Skeletal muscle cell (primary cell): ENCODE measurements at places on chromosomes 2 and 18.
A peak's percentile ranks its signal among the peaks of the same experiment; 100 is the strongest.

DNA sequence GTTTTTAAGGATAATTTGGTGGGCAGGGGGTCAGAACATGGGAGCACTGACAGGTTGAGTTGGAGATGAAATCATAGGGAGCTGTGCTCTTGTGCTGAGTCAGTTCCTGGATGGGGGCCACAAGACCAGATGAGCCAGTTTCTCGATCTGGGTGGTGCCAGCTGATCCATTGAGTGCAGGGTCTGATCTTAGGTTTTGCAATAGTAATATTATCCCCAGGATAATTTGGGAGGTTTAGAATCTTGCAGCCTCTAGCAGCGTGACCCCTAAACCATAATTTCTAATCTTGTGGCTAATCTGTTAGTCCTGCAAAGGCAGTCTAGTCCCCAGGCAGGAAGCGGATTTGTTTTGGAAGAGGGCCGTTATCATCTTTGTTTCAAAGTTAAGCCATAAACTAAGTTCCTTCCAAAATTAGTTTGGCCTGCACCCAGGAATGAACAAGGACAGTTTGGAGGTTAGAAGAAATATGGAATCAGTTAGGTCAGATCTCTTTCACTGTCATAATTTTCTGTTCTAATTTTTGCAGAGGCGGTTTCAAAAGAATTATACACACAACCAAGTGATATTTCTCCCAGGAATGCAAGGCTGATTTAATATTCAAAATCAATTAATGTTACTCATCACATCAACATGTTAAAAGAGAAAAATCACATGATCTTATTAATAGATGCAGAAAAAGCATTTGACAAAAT is 23.0 kb downstream of the DBI start:
- DNase-seq = peak; percentile 49

DNA sequence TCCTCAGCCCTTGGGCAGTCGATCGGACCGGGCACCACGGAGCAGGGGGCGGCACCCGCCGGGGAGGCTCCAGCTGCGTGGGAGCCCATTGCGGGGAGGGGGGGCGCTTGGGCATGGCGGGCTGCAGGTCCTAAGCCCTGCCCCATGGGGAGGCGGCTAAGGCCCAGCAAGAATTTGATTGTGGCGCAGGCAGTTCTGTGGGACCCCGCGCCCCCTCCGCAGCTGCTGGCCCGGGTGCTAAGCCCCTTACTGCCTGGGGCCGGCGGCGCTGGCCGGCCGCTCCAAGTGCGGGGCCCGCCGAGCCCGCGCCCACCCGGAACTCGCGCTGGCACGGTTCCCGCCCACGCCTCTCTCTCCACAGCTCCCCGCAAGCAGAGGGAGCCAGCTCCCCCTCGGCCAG is 18.4 kb downstream of the ZSCAN30 start:
- DNase-seq = no peak

DNA sequence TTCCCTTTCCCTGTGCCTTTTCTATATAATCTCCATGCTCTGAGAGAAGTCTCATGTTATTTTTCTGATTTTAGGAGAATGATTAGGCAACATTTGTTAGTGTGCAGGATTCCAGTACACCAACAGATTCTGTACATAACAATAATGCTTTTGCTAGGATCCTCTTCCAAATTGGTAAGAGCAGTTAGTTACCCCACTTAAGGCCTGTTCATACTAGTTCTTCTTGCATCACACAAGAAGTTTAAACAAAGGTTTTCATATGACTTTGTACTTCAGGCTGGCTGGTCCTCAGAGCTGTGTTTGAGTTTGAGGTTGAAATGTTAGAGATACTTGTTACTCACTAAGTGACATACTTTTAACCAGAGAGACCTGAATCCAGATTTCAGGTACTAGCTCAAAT is 686.9 kb upstream of the NRXN1 start:
- DNase-seq = peak; percentile 45

GRCh38 chr2:68951899-68952298 is 794 bp downstream of the GKN2 start:
- DNase-seq = no peak

DNA sequence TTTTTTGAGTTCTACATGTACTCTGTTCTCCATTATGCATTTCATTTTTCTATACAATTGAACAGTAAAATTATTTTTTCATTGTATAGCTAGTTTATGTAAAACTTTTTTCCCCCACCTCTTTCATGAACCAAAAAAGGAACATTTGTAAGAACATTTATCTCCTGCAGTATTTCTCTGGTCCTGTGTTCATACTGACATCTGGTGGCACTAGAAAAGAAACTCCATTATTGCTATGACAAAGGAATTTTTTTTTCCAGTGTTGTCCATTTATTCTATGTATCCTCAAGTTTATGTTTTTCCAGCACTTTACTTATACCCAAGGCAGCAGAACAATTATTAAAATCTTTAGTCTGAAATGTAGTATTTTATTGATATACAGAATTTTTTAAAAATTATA is 27.4 kb upstream of the CHAC2 start:
- no peak for DNase-seq

DNA sequence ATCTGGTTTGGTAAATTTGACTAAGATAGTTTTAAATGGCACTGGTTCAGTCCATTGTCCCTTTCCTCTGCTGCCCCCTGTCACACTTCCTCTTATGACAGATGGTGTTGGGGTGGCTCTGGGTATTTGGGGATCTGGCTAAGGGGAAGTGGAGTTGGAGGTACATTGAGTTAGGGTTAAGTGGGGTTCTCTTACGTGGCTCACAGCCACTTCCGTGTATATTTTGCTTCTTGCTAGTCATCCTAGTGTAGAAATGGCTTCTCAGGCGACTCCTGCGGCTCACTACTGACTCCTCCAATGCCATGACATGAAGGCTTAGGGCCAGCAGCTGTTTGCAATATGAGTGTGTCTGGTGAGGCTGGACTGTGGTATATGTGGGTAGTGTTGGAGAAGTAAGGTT is 187.0 kb downstream of the HAUS1 start:
- DNase-seq = no peak

DNA sequence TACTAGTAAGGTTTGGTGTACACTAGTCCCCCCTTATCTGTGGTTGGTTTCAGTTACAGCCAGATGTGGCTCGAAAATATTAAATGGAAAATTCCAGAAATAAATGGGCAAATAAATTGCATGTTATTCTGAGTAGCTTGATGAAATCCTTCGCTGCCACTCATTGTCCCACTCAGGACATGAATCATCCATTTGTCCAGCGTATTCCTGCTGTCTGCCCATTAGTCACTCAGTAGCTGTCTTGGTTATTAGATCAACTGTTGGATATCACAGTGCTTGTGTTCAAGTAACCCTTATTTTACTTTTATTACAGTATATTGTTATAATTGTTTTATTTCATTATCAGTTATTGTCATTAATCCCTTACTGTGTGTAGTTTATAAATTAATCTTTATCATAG is 21.7 kb downstream of the ZDBF2 start:
- peak; percentile 9 for DNase-seq

- DNase-seq = no peak
These were observed 150.9 kb downstream of the ACTR3 start for GRCh38 chr2:114040826-114041225.

- no peak for DNase-seq
These were observed 213.5 kb upstream of the RND3 start for GRCh38 chr2:150700666-150701580.

GRCh38 chr2:104405623-104406022 is 448.3 kb upstream of the POU3F3 start:
- DNase-seq = no peak

GRCh38 chr18:59915606-59916005 is 15.8 kb downstream of the PMAIP1 start:
- DNase-seq = no peak

GRCh38 chr18:38520786-38521185 is 955.2 kb upstream of the CELF4 start:
- DNase-seq = no peak

DNA sequence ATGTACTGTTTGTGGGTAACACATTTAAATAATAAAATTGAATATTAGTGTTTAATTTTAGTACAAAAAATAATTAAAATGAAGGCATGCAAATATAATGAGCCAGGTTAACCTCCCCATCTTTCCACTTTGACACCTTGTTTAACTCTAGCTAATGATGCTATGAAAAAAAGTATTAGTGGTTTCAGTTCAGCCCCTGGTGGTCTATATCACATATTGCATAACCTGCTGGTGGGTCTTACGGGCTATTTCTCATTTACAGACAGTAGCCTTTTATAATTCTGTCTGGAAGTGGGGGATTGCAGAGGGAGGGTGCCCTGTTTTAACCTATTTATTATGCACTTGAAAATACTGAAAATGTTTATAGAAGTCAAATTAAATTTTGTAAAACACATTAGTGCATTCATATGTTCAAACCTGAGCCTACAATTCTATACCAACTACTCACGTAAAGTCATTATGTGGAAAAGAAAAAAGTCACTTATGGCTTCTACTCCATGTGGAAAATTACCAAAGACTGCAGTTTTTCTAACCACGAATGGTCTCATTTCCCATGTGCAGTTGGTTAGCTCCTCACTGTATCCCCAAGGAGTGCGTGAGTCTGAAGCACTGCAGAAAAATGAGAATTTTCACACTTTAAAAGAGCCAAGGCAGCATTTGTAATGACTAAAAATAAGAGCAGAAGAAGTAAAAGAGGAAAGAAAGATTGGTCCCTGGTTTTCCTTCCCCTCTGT is 381.0 kb downstream of the MTX2 start:
- no peak for DNase-seq

DNA sequence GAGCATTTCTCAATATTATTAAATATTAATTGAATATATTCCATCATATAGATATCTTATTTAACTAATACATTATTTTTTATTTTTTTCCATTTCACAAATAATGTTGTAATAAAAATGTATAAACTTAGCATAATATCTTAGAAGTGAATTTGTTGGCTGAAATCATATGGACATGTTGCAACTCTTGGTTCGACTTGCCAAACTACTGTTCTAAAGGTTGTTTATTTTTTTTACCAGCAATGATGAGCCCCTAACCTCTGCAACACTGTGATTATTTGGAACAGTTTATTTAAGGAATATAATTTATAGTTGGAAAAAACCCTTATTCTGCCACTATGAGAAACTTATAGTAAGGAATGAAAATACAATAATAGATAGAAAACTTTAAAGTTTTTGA is 8.8 kb upstream of the NAB1 start:
- DNase-seq = no peak

DNA sequence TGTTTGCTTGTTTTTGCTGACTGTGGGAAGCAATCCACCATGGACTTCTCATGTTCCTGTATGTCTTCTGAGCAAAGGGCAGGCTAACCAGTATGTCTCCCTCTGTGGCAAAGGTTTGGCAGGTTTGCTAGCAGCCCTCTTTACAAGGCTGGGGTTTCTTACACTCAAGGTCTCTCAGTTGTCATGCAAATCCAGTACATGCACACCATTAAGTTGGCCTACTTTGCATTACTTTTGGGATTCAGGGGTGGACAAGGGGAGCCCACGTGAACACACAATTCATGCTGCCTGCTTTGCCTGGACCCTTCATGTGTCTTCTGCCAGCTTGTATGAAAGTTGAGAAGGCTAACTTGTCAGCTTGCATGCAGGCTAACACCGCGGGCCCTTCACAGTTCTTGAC is 134.9 kb downstream of the LRRTM4 start:
- DNase-seq = no peak

DNA sequence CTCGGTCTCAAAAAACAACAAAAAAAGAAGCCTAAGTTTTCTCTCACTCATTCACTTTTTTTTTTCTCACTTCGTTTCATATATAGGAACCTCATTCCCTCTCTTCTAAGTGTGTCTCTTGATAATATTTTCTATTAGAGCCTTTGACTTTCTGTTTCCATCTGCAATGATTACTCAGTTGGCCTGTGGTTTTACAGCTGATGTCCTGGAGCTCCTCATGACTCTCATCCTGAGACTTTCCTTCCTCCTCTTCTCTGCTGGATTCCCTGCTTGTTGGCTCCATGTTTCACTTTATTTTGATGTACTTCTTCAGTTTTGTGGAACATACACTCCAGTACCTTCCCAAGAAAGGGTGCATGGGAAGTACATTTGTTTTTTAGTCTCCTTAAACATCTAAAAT is 154.2 kb upstream of the GATA6 start:
- no peak for DNase-seq

- DNase-seq = no peak
These were observed 170.0 kb downstream of the ETAA1 start for GRCh38 chr2:67566958-67567635.

DNA sequence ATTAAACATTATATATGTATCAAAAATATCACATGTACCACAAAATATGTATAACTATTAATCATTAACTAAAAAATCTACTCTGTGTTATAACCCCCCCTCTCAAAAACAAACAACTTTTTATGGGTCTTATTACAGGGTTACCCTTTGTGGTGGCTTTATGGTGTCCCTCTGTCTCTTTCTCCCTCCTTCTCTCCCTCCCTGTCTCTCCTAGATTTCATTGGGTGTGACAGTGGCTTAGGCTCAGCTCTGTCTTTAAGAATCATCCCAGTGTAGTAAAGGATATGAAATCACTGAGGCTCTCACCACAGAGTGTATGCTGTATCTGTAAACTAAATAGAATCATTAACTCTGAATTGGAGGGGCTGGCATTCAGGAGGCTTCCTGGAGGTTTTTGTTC is 93.7 kb downstream of the TDRD15 start:
- DNase-seq = no peak

DNA sequence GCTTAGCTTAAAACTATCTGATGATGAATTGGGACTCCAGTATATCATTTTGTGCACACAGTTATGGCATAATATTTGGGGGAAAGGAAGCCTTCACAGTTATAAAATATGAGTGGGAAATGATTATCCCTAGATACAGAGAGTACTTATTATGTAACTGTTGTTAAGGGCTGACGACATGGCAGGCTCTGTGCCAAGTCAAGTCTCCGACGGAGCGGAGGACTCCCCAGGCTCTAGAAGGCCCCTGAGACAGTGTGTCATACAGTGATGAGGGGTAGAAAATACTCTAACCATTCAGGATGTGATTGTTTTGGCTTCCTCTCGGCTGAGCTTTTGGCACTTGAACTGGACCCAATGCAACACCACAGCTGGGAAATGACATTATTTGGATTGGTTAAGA is 211.8 kb downstream of the SLC8A1 start:
- peak; percentile 96 for DNase-seq

GRCh38 chr2:232986155-232986554 is 26.9 kb downstream of the NGEF start:
- DNase-seq = no peak

- no peak for DNase-seq
These were observed 106.8 kb upstream of the NPAS2 start for GRCh38 chr2:100713106-100713505.

DNA sequence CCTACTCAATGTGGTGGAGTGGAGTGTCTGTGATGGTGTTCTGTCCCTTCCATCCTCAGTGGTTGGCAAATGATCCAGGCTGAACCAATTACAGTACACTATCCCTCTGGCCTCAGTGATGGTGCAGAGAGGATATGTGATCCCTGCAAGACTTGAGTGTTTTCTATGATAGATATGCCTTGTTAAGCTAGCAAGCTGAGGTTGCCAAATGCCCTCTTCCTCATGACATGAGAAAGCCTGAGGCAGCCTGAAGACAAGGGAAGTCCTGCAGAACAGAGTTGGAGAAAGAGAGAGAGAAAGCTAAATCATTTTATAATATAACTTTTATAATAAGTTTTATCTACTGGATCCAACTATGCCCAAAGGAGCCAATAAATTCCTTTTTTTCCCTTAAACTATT is 41.6 kb upstream of the GORASP2 start:
- DNase-seq = no peak

GRCh38 chr2:19712850-19713249 is 188.9 kb downstream of the TTC32 start:
- no peak for DNase-seq
